Immature natural killer cell (primary cell): ENCODE measurements at places on chromosomes 4 and X. TPM values are rescaled to one million over a fixed set of nuclear protein-coding genes. Genes with fewer than 3 reads are reported as not detected.

Gene PCSK1N
- polyA plus RNA-seq, result 0.20 TPM

DNA sequence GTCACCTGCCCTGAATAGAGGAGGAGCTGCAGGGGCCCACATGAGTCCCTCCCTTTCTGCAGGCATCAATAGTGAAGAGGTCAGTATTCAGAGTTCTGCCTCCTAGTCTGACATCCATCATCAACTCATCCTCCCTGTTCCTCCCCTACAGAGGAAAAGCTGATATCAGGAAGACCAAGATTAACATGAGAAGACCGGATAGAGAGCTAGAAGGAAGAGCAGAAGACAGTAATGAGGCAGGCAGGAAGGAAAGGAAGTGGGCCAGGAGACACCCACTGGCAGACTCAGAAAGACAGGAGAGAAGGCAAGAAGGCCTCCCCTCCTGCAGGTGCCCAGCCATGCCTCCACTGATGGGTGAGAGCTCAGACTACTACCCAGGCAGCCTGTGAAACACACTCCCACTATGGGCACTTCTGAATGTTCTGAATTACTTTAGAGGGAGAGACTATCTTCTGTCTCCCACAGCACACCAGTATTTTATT, 74.6 kb downstream of the CC2D2A start:
- no peak for DNase-seq

- no peak for DNase-seq
Observed at GRCh38 chr4:182276210-182277109, 33.3 kb downstream of the TENM3 start.

DNA sequence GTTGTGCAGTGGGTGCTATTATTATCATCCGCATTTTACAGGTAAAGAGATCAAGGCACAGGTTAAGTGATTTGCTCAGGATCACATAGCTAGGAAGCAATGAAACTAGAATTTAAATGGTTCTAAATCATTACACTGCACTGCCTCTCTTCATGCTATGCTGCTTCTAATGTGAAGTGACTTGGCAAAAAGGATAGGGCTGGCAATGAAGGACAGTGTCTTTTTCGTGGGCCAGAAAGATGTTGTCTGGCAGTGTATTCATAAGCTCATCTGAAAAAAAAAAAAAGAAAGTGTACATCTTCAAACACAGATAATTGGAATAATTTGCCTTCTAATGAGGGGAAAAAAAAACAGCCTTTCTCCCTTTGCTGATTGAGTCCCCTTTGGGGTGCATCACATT, 132.2 kb upstream of the FUNDC1 start:
- no peak for DNase-seq

GRCh38 chrX:13179586-13179985, 135.2 kb upstream of the FAM9C start:
- no peak for DNase-seq

GRCh38 chr4:52106660-52107059, 55.6 kb downstream of the SPATA18 start:
- no peak for DNase-seq
